ENCODE measurements at places on chromosomes 16 and 17.

- DNase-seq: no peak
Observed at GRCh38 chr17:78022425-78022824, 63.9 kb downstream of the TNRC6C start.

GRCh38 chr16:17228048-17228707 is 242.6 kb downstream of the XYLT1 start:
- DNase-seq: no peak

DNA sequence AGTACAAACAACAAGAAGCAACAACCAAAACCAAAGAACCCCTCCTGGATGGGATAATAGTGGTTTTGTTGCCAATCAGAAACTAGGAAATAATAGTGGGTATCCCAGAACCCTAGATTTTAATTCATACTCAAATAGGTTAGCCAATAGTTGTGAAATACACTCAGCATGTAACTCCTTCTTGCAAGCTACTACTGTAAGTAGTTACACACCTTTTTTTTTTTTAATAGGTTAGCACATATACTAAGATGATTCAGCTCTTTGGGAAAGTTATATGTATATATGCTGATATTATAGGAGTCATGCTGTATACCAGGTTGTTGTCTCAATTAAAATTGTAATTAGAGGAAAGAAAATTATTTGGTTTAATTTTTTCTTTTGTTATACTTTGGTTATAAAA is 92.5 kb upstream of the HAS3 start:
- DNase-seq: no peak

DNA sequence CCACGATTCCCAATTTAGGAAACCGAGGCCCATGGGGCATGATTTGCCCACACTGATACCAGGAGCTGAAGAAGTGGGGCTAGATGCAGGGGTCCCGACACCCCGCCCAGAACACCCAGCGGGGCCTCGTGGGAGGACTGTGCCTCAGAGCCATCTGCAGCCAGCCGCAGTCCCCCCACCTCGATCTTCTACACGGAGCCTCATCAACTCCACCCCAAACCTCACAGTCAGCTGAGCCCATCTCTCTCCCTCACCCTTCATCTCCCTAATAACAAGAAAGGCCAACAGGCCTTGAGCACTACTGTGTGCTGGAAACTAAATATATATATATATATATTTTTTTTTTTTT is 4.2 kb downstream of the ITGAE start:
- no peak for DNase-seq

DNA sequence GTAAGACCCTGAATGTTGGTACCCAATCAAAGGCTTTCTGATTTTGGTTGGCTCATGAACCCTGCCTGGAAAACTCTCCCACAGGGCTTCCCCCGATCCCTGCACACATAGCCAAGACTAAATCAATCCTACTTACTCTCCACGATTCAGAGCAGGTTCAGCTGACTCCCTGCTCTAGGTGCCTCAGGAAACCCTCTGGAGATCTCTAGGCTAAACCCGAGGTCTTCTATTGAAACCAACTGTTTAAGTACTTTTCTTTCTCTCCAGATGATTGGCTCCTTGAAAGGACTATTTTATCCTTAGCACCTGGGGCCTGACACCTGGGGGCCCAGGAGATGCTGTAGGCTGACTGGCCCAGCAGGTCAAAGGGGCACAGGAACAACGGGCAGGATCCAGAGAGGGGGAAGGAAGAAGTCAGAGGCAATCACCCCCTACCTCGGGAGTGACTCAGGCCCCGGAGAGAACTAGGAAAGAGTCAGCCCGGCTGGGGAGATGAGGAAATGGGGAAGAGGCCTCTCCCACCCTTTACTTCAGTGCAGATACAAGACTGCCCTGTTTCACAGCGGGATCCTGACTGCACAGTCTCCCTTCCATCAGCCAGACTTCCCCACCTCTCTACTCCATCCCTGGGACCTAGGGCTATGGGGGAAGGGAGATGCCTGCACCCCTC is 2.0 kb downstream of the TBC1D10B start:
- DNase-seq: no peak

DNA sequence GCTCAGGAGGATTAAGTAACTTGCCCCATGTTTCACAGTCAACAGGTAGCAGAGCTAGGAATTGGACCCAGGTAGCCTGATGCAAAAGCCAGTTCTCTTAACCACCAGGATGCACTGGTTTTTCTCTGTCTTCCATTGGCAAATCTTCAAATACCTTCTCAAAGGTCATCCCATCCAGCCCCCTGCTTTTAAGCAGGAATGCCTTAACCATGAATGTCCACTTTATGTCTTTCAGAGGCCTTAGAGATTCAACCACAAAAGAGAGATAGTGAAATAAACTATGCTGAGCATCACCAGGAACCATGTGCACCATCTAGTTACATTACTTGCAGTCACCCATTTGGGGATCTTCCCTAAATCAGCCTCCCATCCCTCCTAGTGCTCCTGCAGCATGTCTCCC is 94.3 kb downstream of the C17orf67 start:
- DNase-seq: no peak
